Activated CD4-positive, alpha-beta T cell treated with anti-CD3 and anti-CD28 coated beads, Interleukin-2, amount 10 ng/mL, durations not matched to agents 7 days and 5 days (primary cell): ENCODE measurements at places on chromosomes 1 and 21. TPM values are rescaled to one million over a fixed set of nuclear protein-coding genes. Genes with fewer than 3 reads are reported as not detected.

KCNH1 gene
- not detected for total RNA-seq

LCE2C gene
- total RNA-seq = not detected

ZBTB48 gene
- 40.4 TPM for total RNA-seq

ADAM30 gene
- total RNA-seq = not detected
